Activated gamma-delta T cell treated with Interleukin-2 at 50 U/mL for 16 hours (primary cell): ENCODE measurements at places on chromosomes 3 and 15.

GRCh38 chr15:65212097-65212496 lies 824 bp upstream of the CILP start:
- DNase-seq: peak; percentile 10

DNA sequence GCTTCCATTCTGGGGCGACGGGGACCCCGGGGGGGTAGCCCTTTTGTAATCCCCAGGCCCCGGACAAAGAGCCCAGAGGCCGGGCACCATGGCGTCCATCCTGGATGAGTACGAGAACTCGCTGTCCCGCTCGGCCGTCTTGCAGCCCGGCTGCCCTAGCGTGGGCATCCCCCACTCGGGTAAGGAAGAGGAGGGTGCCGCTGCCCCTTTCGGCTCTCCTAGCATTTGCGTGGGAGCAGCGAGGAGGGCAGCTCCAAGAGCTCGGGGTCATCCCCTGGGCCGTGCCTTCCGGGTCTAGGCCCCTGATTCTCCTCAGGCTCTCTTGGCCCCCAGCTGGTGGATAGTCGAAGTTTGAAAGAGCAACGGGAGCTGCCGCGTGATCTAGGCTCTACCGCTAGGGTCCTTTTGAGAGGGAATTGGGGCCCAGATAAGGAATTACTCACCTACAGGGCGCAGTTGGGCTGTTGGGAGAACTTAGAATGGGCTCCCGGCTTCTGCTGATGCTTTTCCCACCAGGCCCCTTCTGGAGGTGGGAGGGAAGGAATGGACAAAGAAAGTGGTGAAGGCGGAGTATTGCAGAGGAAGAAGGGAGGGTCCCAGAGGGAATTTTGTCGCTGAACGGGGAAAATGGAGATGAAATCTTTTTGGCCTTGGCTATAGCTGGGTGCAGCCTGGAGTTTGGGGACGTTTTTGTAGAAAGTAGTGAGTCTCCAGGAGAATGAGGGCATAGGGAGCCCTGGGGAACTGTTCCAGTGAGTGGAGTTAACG lies 615 bp downstream of the VPS18 start:
- DNase-seq: peak; percentile 49

DNA sequence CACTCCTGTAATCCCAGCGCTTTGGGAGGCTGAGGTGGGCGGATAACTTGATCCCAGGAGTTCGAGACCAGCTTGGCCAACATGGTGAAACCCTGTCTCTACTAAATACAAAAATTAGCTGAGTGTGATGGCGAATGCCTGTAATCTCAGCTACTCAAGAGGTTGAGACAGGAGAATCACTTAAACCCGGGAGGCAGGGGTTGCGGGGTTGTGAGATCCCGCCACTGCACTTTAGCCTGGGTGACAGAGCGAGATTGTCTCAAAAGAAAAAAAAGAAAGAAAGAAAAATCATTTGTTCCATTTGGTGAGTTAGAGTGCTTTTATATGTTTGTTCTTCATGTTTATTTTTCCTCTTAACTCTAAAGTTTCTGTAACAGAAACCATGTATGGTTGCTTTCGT lies 7.3 kb downstream of the NCK1 start:
- DNase-seq: no peak

DNA sequence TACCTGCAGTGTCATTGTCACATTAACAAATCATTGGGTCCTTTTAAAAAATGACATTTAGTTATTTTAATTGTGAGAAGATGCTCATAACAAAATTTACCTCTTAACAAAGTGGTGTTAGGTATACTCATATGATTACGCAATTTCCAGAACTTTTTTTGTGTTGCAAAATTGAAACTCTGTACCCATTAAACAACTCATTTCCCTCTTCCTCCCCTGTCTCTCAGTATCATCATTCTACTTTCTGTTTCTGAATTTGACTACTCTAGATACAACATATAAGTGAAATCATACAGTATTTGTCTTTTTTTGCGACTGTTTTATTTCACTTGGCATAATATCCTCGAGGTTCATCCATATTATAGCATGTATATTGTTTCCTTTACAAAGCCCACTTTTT lies 58.7 kb upstream of the CHST2 start:
- no peak for DNase-seq

- no peak for DNase-seq
Observed at GRCh38 chr3:50214824-50215223, 9.8 kb downstream of the SLC38A3 start.

GRCh38 chr3:155938409-155938808 lies 68.0 kb downstream of the GMPS start:
- no peak for DNase-seq

DNA sequence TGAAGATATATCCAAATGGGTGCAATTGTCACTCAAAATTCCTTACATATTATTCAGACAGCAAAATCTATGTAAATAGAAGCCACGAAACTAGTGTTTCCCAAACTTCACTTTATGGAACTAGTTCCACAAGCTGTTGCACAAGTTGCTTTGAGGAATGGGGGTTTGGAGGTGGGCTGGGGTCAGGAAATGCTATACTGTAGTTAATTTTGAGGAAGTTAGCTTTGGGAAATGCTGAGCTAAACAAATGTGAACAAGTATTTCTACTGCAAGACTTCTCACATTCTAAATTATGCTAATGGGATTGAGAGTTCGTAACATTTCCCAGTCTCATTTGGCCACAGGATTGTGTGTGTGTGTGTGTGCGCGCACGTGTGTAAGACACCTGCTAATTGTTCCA lies 28.7 kb upstream of the SAMMSON start:
- DNase-seq: no peak

DNA sequence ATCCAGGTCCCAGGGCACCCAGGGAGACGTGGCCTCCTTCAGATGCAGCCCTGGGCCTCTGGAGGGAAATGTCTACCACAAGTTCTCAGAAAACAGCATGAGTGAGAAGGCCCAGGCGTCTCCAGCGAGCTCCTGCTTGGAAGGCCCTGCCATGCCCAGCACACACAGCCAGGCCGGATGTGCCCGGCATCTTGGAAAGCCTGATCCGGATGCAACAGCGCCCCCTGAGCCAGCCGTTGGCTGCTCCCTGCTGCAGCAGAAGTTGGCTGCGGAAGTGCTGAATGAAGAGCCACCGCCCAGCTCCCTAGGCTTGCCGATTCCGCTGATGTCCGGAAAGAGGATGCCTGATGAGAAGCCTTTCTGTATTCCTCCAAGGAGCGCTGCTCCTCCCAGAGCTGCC lies 856 bp downstream of the NPAP1 start:
- no peak for DNase-seq

DNA sequence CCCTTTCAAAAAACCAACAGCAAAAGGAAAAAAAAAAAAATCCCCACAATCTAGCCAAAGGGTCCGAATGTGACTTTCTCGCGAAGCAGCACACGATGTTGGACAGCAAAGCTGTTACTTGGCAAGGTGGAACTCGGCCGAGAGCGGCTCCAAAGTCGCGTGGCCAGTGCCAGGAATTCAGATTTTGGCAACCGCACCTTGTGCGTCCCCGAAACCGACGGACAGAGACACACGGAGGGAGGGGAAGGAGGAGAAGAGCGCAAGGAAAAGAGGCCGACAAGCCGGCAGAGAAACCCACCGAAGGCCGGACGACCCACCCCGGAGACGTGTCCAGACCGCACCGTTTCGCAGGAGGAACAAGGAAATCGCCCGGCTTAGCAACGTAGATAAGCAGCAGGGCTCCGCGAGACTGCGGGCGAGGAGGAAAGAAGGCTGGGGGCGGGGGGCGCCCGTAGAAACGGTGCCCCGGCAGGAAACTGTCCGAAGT lies 517.3 kb downstream of the MECOM start:
- no peak for DNase-seq

- DNase-seq: no peak
Observed at GRCh38 chr15:69232765-69233164, 65.9 kb upstream of the PAQR5 start.

- DNase-seq: no peak
Observed at GRCh38 chr3:13519006-13519791, 29.7 kb upstream of the FBLN2 start.

DNA sequence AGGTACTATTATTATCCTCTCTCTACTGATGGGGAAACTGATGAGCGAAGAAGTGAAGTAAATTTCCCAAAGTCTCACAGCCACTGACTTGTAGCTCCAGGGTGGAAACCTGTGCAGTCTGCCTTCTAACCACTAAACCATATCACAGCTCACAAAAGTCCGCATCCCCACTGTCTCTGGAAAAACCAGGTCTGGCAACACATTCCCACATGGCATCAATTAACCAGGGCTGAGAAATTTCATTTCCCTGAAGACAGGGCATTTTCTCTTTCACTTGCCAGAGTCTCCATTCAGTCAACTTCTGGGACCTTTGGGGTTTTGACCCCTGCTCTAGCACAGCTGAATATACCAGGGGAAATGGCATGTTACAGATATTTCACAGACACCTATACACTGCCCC lies 26.5 kb downstream of the FBXO40 start:
- DNase-seq: no peak

DNA sequence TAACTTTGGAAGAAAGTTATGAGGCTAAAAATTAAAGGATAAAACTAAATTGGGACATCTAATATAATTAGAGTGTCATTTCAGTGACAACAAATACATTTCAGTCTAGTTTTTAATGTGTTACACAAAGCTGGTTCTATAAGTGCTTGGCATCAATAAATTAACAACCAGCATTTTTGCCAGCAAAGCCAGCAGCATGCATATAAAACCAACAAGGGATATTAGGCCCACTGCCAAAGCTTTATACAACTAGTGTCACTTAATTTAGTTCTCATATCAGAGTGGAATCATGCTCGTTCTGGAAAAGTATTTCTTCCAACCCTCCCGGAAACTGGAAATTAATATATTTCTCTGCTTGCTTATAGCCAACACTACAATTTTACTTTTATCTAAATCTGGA lies 88.8 kb downstream of the THBS1 start:
- DNase-seq: no peak

- DNase-seq: no peak
Observed at GRCh38 chr3:37017683-37018082, 24.4 kb downstream of the MLH1 start.

GRCh38 chr3:30984855-30985749 lies 90.6 kb upstream of the GADL1 start:
- no peak for DNase-seq

GRCh38 chr3:104367000-104367399 lies 999.7 kb upstream of the ALCAM start:
- DNase-seq: no peak

DNA sequence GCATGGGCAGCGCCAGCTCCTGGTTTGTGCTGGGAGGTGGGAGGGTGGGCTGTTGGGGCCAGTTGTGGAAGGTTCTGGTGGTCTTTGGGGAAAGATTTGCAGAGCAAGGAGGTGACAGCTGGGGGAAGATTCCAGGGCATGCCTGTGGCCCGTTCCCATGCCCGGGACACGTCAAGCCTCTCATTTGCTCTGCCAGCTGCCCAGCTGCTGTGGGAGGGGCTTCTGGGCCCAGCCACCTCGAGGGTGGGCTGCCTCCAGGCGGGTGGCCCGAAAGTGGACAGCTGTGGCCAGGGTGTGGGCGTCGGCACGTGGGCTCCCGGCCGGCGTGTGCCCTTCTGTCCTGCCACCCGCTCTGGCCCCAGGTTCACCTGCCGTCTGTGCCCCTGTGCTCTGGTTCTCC lies 17.2 kb downstream of the PLXNA1 start:
- no peak for DNase-seq

DNA sequence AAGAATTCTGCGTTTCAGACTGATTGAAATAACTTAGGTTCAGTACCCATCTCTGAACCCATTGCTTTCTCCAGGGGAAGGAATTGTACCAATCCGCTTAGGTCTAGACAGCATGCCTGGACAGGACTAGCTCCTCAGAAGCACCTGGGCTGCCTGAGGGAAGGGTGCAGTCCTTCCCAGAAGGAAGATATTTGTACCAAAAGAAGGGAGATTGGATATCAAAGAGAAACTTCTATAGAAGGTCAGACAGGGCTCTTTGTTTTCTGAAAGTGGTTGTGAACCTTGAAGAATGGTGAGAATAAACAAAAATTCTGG lies 133.8 kb upstream of the LRTM1 start:
- no peak for DNase-seq

- DNase-seq: no peak
Observed at GRCh38 chr3:56918111-56918568, 116.4 kb upstream of the ARHGEF3 start.

DNA sequence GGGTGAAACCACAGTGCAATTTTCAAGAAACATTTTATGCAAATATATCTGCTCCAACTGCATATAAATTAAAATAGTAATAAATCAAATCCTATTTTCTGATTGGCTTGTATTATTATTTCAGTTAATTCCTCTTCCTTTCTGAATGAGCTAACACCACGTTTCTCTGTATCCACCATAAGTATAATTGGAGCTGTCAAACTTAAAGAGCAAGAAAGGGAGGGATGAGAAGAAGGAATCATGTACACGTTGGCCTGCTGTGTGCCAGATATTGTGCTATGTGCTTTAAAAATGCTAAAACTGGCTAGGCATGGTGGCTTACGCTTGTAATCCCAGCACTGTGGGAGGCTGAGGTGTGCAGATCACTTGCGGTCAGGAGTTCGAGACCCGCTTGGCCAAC lies 180.0 kb downstream of the MAGI1 start:
- no peak for DNase-seq

DNA sequence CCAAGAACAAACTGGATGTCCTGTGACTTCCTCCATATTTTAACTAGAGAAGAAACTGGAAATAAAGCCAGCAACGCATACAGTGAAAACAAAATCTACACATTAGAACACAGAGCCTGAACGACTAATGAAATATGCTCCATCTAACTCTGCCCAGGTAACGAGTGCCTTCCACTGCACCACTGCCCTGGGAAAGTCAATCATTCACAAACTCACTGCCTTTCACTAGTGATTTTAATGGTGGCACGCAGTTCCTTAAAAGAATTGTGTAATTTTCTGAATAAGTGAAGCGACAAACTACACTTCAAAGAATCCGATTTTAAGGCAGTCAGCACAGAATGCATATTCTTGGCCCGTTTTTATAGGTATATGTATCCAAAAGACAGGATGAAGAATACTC lies 416.0 kb downstream of the SHQ1 start:
- DNase-seq: no peak

- DNase-seq: no peak
Observed at GRCh38 chr15:41465822-41466421, 27.8 kb upstream of the ITPKA start.

DNA sequence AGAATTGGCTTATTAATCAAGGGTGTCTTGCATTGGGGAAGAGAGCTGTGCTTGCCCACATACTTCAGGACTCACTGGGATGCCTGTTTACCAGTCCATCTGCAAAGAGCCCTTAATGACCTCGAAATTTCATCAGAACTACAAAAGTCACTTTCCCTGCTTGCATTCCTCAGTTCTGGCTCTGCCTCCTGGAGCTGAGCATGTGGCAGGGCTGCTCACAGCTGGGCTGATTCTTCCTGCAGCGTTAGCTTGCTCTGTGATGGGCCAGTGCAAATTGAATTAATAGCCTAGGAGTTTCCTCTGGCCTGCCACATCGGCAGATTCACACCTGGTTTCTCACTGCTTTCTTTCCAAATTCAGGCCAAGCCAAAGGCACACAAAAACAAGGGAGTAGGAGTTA lies 108.9 kb downstream of the DUT start:
- no peak for DNase-seq

- no peak for DNase-seq
Observed at GRCh38 chr3:42032693-42033349, 58.3 kb upstream of the TRAK1 start.
